T1000 (cell line): ENCODE measurements at places on chromosomes 1 and 21.

DNA sequence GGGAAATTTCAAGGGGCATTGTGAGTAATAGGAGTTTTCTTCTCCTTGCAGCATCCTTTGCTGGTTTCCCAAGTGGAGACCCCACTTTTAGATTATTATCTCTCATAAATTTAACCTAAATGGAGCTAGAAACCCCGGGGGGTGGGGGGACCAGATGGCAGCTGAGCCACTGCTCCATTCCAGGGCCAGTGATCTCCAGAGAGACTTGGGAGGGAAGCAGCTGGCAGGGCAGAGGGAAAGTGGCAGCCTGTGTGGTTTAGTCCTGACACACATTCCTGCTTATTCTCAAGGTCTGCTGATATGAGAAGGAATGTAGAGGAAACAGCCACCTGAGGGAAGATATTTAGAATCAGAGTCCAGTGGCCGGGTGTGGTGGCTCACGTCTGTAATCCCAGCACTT lies 16.3 kb downstream of the PCP4L1 start:
- no peak for DNase-seq

GRCh38 chr1:202207292-202207691 lies 13.7 kb downstream of the LGR6 start:
- DNase-seq, result no peak

DNA sequence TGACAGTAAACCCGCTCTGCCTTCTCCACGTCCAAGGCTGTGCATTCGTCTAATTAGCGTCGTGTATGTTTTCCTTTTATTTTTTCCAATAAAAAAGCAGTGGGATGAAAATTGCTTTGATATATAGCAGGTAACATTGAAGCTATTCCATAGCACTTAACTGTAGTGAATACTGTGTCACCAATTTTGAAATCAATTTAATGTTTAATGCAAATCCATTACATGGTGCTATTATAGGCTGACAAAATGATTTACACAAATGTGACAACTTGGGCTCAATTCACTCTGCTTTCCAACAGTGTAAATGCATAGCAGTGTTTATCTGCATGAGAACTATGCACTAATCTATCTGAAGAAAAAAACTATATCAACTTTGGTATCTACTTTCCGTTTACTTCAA lies 264.8 kb downstream of the TM2D1 start:
- no peak for DNase-seq

GRCh38 chr1:198619375-198620140 lies 19.3 kb upstream of the PTPRC start:
- no peak for DNase-seq

GRCh38 chr21:34885125-34885524 lies 164.0 kb downstream of the RUNX1 start:
- no peak for DNase-seq

- DNase-seq, result peak; percentile 58
These were observed 13.7 kb downstream of the DHRS3 start for GRCh38 chr1:12604114-12604874.

GRCh38 chr1:150575072-150575489 lies 4.3 kb downstream of the MCL1 start:
- DNase-seq, result no peak

- DNase-seq, result no peak
These were observed 6.6 kb upstream of the HES4 start for GRCh38 chr1:1006305-1007159.

GRCh38 chr1:31954607-31955283 lies 16.6 kb upstream of the PTP4A2 start:
- peak; percentile 51 for DNase-seq
